Fibroblast of skin of right biceps (primary cell): ENCODE measurements at places on chromosomes 5 and 9.
A peak's percentile ranks its signal among the peaks of the same experiment; 100 is the strongest.

GRCh38 chr5:178435321-178436238 lies 154.6 kb downstream of the COL23A1 start:
- no peak for DNase-seq

GRCh38 chr5:56337715-56338319 lies 104.7 kb upstream of the ANKRD55 start:
- peak; percentile 27 for DNase-seq

DNA sequence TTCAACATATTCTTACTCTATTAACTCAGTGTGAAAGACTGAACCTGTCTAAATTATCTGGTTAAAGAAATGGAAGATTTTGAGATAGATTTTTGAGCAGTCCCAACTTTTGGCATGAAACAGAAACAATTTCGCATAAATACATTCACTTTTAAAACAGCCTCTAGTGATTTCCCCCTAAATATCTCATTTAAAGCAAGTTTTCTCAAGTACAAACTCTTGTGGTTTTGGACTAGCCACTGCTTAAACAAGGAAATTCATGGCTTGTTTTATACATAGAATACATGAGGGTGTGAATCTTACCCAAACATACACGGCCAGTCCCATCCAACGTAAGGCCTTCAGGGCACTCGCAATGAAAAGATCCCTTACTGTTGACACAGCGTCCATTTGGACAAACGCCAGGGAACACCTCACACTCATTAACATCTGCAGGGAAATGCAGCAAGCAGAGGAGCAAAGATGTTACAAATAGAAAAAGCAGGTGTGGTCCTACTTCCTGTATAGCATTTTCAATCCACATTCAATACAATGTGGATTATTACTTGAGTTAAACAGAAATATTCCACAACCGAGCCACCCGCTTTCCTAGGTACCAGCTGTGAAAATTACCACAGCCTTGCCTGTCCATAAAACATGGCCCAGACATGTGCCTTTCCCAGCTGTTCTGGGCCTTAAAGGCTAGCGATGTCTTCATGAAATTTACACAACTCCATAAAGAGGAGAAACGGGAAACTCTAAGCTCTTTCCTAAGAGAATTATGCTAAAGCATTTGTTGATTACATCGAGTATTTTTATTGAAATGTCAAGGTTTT lies 188.8 kb downstream of the FBN2 start:
- peak; percentile 6 for DNase-seq

GRCh38 chr9:14061936-14062585 lies 251.9 kb downstream of the NFIB start:
- no peak for DNase-seq

GRCh38 chr9:93110311-93110855 lies 14.4 kb downstream of the CARD19 start:
- no peak for DNase-seq

GRCh38 chr9:111661802-111662521 lies 557 bp downstream of the GNG10 start:
- peak; percentile 30 for DNase-seq

DNA sequence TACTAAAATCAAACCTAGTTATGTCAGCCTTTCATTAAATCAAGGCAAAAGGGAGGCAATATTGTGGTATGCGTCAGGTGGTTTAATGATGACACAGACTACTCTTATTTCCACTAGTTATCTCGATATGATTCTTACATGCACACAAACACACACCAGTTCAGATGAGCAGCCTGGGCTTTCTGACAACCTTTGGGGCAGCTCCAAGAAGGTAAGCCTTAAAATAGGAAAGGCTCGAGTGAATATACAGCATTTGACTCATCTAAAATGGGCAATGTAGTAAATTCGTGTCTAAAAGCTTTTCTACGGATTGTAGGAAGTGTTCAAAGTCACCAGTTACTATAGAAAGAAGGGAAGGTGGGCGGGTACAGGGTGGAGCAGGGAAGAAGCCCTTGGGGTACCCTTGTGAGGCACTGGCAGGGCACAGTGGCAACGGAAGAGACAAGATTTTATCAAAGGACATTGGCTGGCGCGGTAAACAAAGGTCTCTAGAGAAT lies 1.9 kb downstream of the ANKH start:
- no peak for DNase-seq

- no peak for DNase-seq
Observed at GRCh38 chr9:131111186-131111853, 14.1 kb upstream of the NUP214 start.

DNA sequence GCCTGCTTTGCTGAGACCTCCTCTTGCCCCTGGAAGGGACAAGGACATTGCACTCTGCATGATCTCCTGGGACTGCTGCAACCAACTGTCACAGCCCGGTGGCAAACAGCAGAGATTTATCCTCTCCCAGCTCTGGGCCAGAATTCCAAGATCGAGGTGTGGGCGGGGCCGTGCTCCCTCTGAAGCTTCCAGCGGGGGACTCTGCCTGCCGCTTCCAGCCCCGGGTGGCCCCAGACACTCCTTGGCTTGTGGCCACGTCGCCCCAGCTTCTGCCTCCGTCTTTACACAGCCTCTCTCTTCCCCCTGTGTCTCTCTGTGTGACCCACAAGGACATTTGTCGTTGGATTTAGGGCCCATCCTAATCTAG lies 67.1 kb downstream of the COL5A1 start:
- DNase-seq = no peak
